ENCODE measurements at places on chromosomes 2 and 18.

GRCh38 chr2:173984866-173985604, 19.9 kb upstream of the SP3 start:
- DNase-seq, result no peak

DNA sequence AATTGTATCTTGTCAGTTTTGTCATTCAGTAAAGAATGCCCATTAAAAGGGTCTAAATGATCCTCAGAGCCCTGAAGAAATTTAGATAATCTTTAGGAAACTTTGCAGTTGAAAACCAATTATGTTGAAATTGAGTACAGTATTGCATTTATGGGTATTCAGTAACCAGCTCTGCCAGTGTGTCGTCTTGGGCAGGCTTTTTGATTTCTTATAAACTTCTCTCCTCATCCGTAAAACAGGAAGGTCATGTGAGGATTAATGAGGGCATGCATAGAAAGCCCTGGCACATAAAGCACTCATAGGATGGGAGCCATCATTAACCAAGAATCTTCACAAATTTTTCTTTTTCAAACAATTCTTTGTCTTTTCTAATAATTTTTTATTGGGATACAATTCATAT, 14.8 kb downstream of the PNO1 start:
- DNase-seq, result no peak

- no peak for DNase-seq
Measured at GRCh38 chr2:71505770-71506140, 52.4 kb downstream of the DYSF start.

DNA sequence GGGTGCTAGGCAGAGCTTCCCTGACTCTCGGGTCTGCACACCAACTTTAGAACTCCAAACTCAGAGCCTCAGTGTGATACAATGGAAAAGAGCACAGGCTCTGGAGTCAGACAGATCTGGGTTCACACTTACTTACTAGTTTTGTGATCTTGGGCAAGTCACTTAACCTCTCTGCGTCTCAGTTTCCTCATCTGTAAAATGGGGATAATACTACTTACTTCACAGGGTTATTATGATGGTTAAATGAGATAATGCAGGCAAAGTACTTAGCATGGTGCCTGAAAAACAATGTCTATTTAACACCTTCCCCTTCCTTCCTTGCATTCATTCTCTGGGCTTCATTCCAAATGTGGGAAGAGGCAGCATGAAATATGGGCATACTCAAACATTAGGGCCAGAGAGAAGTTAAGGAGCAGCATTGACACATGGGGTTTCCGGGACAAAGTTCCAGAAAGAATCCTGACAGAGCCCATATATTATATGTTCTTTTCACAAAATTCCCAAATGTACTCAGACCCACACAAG, 13.3 kb downstream of the DNAJC27 start:
- no peak for DNase-seq

DNA sequence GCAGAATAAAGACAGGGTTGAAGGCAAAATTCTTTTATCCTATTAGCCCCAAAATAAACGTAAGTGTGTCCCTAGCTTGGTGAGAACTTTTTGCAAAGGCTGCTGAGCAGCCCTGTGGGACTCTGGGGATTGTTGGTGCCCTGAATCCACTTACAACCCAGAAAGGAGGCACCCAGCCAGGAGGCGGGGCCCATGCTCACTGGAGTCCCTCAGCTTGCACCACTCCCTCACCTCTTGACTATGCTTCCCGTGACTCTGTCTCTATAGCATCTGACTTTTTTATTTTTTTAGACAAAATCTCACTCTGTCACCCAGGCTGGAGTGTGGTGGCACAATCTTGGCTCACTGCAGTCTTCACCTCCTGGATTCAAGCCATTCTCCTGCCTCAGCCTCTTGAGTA, 15.8 kb upstream of the COL6A3 start:
- no peak for DNase-seq

- DNase-seq, result no peak
Measured at GRCh38 chr2:42573256-42573655, 4.8 kb downstream of the MTA3 start.

DNA sequence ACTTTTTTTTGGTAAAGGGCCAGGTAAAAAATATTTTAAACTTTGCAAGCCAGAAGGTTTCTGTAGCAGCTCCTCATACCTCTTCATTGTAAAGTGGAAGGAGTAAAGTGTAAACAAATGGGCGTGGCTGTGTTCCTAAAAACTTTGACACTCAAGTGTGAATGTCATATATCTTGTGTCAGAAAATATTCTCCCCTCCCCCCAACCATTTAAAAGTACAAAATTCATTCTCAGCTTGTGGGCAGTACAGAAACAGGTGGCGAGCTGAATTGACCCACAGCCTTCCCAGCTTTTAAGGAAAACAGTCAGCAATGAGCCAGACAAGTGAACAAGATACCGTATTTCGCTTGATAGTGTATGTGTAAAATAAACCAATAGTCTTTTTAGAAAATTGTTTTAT, 4.0 kb downstream of the YPEL5 start:
- DNase-seq, result no peak

- DNase-seq, result peak; percentile 82
Measured at GRCh38 chr2:85221067-85221691, 88.0 kb downstream of the TCF7L1 start.

DNA sequence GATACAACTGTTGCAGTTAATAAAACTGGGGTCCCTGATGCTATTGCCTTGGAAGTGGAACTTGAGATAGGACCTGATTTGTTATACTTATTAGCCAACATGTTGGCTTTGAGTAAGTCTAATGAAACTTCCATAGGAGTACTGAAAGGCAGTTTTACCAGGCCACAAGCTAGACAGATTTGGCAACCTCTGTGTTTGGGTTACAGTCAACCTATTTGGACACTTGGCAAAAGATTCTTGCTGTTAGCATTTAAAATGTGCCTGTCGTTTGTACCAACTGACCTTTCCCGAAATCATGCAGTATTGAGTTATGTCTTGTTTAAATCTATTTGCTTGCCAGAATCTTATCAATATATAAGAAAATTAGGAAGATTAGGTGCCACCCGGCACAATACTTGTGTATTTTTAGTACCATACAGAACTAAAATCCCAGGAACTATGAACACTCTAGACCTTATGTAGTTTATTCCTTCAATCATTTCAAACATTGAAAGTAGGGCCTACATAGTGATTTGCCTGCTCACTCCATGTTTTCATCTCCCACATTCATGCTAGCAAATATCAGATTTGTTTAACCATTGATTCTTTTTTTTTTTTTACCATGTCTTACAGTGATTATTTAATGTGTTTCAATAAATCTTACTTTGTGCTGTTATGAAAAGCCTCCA, 35.5 kb upstream of the UPP2 start:
- DNase-seq, result no peak

DNA sequence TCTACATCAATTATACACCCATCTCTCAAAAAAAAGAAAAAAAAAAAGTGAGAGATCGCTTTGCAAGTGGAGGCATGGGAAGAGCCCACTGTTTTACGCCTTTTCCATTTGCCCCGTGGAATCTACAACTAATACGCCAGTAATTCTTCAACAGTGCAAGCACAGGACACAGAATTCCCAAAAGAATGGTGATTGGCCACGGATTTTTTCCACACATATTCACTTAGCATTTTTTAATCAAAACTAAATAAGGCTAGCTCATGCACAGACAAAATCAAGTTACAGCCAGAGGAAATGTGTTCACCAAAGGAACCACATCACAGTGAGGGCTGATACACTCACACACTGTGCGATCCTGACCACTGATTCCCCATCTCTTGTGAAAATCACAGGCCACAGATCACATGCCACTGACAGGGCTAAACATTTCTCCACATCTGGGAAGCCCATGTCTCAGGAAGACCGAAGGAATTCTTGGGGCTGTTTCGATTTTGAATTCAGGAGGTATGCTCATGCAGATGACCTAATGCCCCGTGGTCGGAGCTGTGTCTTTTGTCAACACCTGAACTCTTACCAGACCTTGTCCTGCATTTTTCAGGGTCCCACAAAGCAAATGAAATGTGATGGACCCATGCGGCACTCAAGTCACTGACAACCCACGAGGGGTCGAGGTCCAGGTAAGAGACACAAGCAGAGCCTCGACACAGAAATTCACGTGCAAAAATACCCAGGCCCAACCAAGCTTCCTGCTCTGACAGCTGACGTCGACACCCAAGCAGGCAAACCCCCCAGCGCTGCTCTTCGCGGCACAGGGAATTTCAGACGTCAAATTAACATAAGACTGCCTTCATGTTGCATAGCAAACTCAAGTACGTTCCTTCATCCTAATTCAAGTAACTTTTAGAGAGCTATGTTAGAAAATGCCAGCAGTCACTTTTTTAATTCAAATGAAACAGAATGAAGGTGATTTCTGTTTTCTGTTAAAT, 69.6 kb downstream of the ZNF516 start:
- no peak for DNase-seq

DNA sequence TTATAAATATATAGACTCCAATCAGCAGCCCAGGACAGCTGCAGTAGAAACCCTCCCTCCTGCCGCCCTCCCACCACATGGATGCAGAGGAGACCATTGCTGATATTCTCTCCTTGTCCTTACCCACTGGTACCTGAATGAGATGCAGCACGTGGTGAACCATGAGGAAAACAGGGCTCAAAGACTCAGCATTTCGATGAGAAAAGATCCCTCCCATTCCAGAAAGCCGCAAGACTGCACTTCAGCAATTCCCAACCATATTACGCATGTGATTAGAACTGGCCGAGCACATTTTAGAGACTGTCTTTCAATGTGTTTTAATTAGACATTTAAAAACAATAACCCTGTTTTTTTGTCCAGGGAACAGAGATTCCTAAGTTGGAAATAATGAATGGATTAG, 125.5 kb downstream of the NRP2 start:
- DNase-seq, result no peak

- no peak for DNase-seq
Measured at GRCh38 chr2:220936641-220937197, 635.4 kb downstream of the EPHA4 start.

GRCh38 chr2:3624059-3624794, 29.3 kb downstream of the COLEC11 start:
- no peak for DNase-seq

- no peak for DNase-seq
Measured at GRCh38 chr2:3211256-3212060, 166.2 kb downstream of the EIPR1 start.

DNA sequence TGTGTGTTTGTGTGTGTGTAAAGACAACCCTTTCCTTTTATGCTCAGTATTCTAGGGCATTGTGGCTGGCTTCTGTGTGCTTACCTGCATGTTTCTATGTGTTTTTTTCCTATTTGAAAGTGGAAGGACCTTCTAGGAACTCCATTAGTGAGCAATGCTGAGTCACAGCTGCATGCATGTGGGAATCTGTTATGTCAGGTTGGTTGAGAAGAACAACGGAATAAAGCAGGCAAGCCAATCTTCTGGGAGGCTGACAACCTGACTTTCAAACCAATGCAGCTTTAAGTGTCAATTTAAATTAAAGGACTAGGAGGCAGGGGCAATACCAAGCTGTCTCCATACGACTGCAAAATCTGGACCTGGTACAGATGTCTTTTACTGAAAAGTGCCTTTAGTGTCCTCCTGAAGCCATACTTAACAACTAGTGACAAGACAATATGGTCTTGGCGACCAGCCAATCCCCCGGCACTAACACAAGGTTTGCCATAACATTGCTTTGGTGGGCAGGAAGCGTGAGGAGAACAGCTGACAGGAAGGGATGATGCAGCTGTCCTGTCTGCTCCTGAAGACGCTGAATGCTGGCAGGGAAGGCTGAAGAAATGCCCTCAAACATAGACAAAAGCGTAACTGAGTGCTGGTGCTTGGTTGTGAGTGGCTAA, 514.7 kb upstream of the CDH7 start:
- peak; percentile 42 for DNase-seq

DNA sequence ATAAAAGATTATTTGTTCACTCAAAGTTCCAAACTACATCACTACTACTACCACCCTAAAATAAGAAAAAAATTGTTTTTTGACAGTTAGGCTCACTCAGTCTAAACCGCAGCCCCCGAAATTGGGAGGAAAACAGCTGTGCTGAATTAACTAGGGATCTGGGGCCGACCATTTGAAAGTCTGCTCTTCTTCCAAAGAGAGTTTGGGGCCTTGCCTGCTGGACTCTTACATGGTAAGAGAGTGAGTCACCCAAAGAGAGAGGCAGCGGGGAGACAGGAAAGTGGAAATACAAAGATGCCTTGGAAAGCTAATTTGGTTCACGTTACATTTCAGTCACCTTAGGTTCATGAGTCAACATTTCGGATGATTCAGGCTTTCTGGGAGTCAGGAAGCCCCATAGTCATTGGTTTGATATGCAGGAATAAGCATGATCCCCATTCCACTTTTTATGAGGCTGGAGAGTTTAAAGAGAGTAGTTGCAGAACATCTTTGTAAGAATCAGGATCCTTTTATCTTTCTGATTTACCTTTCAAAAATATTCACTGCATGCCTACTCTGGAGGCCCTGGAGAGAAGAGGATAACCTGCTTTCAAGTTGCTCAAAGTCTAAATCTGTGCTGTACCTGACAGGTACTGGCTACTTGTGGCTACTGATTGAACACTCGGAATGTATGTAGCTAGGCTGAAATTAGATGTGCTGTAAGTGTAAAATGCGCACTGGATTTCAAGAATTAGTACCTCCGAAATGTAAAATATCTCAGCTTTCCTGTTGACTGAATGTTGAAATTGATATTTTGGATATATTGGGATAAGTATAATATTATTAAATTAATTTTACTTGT, 995 bp upstream of the RTN4 start:
- DNase-seq, result peak; percentile 84

DNA sequence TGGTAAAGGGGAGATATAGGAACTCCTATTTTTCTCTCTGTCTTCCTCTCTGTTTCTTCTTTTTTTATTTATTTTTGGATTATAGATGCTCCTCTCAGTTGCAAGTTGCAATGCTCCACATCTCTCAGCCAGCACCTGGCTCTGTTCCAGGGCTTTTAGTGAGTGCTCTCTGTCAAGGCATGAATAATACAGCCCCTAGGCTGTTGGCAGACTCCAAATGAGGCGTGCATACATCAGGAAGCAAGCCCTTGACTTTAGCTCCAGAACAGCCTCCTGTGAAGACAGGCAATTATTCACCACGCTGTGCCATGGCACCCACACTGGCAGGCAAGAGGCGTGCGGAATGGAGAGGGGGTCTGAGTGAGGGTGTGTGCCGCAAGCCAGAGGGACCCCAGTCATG, 228.1 kb upstream of the PXDN start:
- DNase-seq, result peak; percentile 70

GRCh38 chr2:6866275-6866671, 566 bp upstream of the CMPK2 start:
- DNase-seq, result peak; percentile 55

DNA sequence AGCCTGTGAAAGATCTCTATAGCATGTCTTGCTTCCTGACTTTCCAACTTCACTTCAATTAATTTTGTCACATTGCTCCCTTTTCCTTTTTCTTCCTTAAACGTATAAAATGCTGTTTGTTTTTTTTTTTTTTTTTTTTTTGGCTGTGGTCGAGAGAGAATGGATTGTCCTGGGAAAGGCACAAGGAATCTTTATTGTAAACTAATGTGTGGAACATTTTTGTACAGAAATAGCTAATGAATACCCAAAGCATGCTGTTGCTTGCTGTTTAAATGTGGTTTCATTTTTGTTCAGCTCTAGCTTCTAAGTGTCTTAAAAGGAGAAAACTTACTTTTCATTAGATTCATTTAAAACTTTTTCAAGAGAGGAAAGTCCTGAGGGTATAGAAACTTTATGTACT, 105.5 kb downstream of the GPD2 start:
- no peak for DNase-seq

- no peak for DNase-seq
Measured at GRCh38 chr2:178066890-178067669, 5.5 kb downstream of the PDE11A start.

- DNase-seq, result no peak
Measured at GRCh38 chr2:98555696-98556095, 52.6 kb downstream of the COA5 start.

- no peak for DNase-seq
Measured at GRCh38 chr2:26438526-26438925, 36.8 kb downstream of the DRC1 start.

- DNase-seq, result no peak
Measured at GRCh38 chr2:124034265-124034664, 9.2 kb downstream of the CNTNAP5 start.
